Activated T-cell treated with anti-CD3 and anti-CD28 coated beads for 24 hours (primary cell): ENCODE measurements at places on chromosomes 11 and 22.

- DNase-seq = no peak
Measured at GRCh38 chr11:6260207-6260726, 629 bp downstream of the CCKBR start.

DNA sequence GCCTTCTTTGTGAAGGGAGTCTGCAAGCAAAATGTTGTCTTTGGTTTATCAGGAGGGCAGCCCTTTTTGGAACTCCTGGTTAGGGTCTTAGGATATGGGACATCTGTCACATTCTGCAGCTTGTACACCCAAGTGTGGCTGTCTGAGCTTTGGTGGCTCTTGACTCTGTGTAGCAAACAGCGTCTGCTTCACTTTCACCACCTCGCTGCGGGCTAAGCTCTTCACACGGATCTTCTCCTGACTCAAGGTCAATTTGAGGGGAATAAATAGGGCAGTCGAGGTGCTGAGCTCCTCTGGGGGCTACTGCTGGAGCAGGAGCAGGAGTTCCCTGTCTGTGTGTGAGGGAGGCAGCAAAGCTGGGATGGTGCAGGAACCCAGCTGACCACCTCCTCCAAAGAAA lies 10.6 kb downstream of the MICAL2 start:
- no peak for DNase-seq

- DNase-seq = no peak
Measured at GRCh38 chr22:38655519-38656255, 505 bp downstream of the FAM227A start.

GRCh38 chr11:3795131-3796001 lies 2.0 kb downstream of the NUP98 start:
- no peak for DNase-seq

DNA sequence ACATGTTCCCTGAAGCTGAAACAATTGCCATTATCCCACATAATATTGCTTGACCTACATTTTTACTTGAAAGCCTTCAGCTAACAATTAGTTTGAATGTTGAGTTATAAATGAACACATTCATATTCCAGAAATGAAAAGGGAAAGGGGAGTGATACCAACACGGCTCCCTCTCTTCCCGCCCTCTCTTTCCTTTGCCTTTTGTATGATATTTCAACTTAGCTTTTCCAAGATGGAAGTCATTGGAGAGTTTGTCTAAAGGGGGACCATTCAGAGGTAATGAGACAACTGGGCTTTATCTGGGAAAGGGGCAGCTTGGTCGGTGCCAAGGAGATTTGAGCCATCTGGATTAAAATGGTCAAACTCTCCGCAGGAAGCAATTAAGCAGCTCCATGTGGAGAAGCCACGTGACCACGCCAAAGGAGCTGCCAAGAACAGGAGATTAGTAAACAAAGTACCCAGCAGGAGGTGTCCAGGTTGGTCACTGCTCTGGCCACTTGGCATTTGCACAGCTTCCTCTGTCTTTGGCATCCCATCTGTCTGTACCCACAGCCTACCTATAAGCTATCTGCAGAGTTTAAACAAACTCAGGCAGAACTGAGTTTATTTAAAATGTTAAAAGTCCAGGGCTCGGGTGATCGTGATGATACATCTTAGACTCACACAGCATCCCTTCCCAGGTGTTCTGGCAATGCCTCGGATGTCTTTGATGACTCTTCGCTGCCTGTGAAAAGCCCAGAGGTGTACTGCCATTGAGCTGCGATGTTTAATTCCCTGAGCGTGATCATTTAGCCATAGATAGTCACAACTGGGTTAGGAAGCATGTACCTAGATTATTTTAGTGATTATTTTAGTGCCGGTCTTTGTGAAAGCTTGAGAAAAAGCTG lies 735.9 kb downstream of the NTM start:
- no peak for DNase-seq

GRCh38 chr22:32545801-32546200 lies 71.2 kb downstream of the FBXO7 start:
- DNase-seq = no peak

DNA sequence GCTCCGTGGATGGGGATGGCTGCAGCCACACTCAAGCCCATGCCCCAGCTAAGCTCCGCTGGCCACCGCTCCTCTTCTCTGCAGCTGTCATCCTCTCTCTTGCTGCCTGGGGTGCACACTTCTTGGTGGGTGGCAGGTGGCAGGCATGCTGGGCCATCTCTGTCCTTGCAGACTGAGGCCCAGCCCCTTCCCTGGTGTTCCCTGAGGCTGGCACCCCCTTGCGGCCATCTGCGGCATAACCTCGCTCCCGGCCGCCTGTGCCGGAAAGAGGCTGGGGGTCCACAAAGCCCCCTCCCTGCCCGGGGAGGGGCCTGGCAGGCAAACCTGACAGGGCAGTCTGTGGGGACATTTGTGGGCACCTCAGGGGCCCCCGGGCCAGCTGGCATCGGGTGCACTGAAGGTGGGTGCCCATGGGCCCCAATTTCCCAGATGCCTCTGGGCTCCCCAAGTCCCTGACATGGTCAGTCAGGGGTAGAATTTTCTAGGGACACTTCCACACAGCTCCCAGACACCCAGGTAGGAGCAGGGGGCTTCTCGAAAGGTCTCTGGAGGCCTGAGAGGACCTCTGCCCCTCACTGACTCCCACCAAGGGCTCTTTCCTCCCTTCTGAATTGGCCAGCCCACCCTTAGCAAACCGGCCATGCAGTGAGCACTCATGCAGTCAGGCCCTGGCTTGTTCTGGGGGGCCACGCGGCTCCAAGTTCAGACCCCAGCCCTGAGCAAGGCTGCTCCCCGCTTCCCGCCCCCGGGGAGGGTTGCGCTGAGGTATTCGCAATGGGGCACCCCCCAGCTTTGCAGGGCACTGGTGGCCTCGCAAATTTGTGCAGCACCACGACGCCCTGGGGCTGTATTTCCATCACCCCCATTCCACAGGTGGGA lies 23.5 kb upstream of the TH start:
- peak; percentile 42 for DNase-seq

DNA sequence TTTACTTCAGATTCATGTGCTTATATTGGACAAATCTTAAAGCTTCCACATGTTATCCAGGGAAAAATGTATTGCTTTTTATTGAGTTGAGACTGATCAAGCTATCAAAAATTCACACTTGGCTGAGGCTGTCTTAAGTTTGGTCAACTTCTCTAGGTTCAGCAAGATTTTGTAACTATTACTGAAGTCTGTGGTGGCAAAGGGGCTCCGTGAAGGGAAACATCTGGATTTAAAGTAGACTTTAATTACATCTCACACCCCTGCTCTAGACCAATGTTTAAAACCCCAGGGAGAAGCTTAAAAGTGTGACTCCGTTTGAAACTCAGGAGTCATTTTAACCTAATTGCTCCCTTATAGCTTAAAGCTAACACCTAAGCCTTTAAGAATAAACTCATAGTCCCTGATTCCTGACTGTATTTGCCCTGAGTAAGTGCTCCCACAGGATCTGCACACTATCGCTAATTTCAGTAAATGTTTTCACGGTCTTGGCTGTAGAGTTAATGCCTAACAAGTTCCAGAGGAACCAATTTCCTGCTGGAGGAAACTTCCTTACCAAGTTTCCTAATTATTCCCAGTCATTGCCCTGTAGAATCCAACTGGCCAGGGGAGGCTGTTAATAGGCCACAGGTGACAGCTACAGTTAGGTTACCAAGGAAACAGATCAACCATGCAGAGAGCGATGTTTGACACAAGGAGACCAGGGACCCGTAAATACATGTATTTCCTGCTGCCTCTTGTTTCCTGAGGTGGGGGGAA lies 40.5 kb downstream of the OR10A6 start:
- no peak for DNase-seq

GRCh38 chr11:93512073-93512475 lies 31.1 kb downstream of the SMCO4 start:
- DNase-seq = no peak
